ENCODE measurements at places on chromosomes 16 and 17.

GRCh38 chr17:12406623-12407215 is 259.0 kb upstream of the MYOCD start:
- DNase-seq = no peak

DNA sequence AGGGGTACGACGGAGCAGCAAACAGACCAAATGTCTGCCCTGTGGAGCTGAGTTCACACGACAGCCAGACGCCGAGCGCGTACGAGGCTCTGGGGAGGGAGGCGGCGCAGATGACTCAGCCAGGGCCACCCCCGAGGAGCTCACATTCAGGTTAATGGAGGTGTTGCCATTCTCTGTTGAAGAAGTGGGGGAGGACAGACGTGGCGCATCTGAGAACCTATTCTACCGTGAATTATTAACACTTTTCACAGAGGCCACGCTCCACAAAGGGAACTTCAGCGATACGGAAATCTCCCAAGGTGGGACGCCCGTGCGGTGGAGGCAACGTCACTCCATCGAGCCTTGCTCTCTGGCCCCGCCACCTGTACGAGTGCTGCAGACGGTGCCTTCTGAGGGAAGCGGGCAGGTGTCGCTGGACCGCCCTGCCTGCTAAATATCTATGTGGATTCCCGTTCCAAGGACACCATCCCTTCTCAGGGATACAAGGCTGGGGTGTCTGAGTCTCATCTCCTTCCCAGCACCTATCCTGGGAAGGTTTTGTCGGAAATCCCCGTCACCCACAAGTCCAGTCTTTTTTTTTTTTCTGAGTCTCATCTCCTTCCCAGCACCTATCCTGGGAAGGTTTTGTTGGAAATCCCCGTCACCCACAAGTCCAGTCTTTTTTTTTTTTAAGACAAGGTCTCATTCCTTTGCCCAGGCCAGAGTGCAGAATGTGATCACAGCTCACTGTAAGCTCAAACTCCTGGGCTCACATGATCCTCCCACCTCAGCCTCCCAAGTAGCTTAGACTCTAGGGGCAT is 19.0 kb downstream of the ABR start:
- no peak for DNase-seq

DNA sequence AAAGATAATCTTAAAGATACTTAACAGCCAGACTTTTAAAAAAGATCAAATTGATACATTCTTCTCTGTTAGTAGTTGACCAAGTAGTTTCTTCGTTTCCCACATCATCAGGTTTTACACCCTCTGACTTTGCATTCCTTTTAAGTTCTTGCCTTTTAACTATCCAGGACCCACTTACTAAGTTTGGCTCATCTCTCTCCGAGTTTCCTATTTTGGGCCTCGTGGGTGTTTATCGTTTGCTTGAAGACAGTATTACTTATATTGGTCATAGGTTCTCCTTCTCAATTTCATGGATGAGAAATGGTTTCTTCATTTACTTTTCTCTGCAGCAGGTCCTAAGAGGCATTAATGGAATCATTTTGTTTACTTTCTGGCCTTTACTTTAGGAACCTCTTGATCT is 43.2 kb downstream of the RPA1 start:
- DNase-seq = no peak

GRCh38 chr16:87046235-87046634 is 271.0 kb downstream of the C16orf95 start:
- DNase-seq = no peak

- no peak for DNase-seq
Measured at GRCh38 chr16:85891776-85892166, 7.2 kb upstream of the IRF8 start.

- DNase-seq = no peak
Measured at GRCh38 chr17:8397636-8398035, at the start of gene RNF222. Gene RNF222, minus strand, starts transcription at chr17:8397827. Its CDS starts 4,366 bp downstream, at chr17:8393461.

- peak; percentile 62 for DNase-seq
Measured at GRCh38 chr17:2192367-2193057, 111.1 kb downstream of the SMG6 start.

DNA sequence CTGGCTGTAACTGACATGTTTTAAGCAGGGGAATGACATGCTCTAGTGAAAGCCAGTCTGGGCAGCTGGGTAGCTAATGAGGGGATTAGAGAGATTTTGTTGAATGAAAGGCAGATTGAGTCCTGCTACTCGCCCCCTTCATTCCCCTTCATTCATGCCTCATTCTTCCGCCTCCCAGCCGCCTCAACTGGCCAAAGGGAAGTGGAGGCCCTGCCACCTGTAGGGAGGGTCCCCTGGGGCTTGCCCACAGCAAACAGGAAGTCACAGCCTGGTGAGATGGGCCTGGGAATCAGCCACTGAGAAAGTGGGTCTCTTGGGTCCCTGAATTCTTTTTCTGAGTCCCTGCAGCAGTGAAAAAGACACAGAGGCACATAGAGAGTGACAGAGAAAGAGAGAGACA is 1.1 kb upstream of the CD19 start:
- no peak for DNase-seq

GRCh38 chr17:80984749-80985148 is 6.9 kb upstream of the CHMP6 start:
- no peak for DNase-seq

GRCh38 chr16:87145181-87146176 is 171.7 kb downstream of the C16orf95 start:
- DNase-seq = no peak

DNA sequence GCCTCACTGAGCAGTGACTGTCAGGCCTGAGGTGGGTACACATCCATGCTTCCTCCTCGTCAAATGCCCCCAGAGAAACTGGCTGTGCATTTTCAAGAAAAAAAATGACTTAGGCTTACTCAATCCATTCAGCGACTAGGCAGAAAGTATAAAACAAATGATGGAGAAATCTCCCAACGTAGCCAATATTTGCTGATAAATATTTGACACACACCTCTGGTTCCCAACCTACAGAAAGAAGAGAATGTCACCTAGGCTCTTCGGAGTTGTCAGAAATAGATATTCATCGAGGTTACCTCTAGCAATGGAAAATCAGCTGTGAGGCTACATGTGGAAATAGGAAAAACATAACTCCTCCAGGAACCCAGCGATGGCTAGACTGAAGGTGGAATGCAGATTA is 12.4 kb upstream of the TOM1L1 start:
- no peak for DNase-seq

DNA sequence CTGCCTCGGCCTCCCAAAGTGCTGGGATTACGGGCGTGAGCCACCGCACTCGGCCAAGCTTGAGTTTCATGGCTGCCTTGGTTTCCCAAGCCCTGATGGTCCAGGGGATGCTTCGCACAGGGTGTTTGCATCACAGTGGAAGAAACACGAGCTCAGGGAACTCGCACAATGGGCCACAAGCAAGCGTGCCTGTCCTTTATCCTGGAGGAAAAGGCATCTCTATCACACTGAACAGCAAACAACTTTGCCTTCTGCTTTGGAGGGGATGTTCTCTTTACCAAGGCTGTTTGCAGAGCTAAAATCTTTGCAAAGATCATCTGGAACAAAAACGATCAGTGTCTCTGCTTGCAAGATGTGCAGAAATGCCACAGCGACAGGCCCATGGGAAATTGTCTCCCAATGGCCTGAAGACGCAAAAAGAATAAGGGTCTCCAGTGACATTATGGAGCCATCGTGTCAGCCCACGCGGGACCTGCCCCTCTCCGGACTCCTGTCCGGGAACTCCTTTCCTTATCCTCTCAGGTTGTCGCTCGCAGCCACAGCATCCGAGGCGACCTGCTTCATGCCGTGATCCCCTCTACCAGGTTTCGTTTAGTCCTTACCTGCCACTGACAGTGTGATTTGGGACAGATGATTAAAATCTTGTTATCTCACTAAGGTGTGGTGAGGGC is 44.1 kb upstream of the CBFA2T3 start:
- no peak for DNase-seq

DNA sequence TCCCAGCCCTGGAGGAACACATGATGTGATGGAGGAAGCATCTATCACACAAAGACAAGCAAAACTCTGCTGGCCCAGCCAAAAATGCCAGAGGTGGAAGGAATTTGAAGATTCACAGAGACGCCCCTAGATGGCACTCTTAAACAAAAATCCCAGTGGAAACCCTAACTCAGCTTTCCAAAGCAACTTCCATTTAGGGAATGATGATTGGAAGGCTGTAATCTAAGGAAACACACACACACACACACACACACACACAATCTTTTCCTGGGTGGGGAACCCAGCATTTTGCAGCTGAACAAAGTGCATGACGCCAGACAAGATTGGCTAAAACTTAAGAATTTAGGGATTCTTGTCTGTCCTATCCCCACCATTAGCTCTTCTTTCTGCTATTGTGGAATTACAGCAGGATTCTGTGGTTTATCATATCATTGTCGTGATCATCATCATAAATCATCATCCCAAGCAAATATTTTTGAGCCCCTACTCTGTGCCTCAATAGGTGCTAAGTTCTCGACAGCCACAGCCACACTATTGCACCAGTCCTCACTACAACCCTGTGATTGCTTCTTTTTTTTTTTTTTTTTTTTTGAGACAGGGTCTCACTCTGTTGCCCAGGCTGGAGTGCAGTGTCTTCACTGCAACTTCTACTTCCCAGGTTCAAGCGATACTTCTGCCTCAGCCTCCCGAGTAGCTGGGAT is 1.6 kb upstream of the LDAF1 start:
- no peak for DNase-seq
